Astrocyte of the hippocampus (primary cell): ENCODE measurements at places on chromosomes 12 and 14.

DNA sequence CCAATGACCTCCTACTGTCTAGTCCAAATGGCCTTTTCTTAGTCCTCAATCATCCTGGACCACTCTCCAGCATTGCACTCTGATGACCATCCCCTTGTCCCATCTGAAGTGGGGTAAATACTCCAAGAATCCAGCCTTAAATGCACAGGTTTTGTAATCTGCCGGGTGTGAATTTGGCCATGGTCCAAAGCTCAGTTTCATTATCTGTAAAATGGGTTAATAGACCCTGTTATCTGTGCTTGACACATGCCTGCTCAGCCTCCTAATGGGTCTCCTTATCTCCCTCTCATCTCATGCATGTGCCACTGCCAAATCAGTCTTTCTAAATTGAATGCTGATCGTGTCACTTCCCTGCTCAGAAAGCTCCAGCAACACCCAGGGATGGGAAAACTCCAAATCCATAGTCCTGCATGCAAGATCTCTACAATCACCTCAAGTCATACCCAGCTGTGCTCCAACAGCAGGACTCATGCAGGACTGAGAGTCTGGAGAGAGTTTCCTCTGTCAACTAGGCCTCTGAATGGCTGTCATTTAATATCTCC, 22.3 kb downstream of the LGR5 start:
- DNase-seq, result no peak

DNA sequence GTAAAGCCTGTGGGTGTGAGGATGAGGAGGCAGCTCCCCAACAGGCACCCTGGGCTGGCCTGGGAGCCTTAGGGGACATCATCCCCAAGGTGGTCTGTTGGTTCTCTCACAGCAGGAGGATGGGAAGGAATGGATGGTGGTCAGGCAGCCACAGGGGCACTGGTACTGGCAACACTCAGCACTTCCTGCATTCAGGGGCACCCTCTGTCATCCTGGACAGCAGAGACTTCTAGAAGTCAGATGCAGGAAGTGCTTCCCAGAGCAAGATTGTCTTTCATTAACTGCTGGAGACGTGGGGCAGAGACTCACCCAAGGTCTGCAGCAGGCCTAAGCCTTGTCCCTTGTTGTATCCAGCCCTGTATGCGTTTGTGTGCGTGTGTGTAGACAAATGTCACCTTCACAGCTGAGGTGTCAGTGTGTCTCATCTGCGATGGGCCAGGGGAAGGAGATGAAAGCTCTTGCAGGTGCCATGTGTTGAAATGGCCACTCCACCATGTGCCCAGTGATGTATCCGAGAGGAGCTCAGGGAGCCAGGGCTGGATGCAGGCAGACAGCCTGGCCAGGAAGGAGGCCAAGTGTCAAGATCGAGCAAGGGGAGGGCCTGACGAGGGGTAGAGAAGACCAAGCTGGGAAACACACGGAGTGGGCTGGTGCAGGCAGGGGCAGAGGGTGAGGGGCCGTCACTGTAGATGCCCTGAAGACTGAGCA, 85.1 kb downstream of the PITPNM2 start:
- DNase-seq, result no peak

DNA sequence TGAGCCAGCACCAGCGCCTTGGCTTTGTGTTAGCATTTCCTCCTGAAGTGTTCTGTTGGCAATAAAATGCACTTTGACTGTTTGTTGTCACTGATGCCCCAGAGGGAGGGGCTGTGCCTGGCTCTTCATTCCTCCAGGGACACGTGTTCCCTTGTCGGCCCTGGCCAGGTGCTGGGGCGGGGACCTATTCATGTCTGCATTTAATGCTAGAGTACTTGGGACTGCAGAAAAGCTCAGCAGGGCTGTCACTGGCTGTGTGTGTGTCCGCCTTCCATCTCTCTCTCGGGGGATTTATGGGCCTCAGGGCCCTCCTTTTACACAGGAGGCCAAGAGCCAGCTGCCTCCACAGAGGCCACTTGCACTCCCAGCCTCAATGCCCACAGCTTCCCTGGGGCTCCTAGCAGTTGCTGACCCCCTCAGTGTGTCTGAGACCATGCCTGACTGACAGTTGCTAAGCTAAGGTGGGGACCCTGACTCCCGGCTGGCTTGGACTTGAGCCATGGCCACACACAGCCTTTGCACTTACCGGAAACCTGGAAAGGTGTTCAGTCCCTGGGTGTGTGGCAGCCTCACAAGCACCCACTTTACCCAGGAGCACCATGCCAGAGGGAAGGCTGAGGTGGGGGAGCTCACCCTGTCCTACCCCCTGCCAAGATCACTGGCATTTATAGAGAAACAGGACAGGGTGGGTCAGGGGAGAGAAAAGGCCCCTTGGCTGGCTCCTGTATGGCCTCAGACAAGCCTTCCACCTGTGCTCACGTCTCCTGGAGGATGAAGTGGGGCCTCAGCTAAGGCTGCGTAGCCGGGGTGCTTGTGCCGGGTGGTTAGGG, 27.8 kb downstream of the HIP1R start:
- no peak for DNase-seq

- DNase-seq, result no peak
These were observed 2.1 kb downstream of the CATSPERB start for GRCh38 chr14:91729756-91730155.

GRCh38 chr14:64502887-64503433, 678 bp downstream of the ZBTB25 start:
- DNase-seq, result peak; percentile 46

GRCh38 chr14:68972507-68973218, 6.4 kb downstream of the ACTN1 start:
- DNase-seq, result no peak

- DNase-seq, result no peak
These were observed 2.5 kb downstream of the LGALS3 start for GRCh38 chr14:55131370-55132137.

- DNase-seq, result peak; percentile 87
These were observed 168.0 kb downstream of the DACT1 start for GRCh38 chr14:58805605-58806409.

GRCh38 chr14:94344389-94344788, 21.3 kb upstream of the SERPINA6 start:
- DNase-seq, result no peak

- peak; percentile 16 for DNase-seq
These were observed 26.7 kb downstream of the CSRP2 start for GRCh38 chr12:76852106-76852505.

- DNase-seq, result no peak
These were observed 138.5 kb downstream of the ESRRB start for GRCh38 chr14:76514213-76514998.

DNA sequence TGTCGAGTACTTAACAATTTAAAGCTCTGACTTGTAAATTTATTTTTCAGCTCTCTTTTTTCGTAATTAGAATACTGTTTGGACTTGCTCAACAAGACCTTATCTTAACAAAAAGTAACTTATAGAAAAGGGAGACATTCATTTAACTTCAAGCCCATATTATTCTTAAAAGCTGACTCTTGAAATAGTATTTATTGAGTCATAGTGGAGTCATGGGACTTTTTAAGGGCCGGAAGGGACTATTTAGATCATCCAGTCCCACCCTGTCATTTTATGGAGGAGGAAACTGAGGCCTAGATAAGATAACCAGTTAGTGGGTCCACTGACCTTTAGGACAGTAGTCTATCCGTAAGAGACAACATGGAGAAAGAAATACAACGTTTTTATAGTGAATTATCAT, 1.5 kb downstream of the RAP1B start:
- DNase-seq, result peak; percentile 31

- DNase-seq, result peak; percentile 57
These were observed 1.4 kb upstream of the SOX5 start for GRCh38 chr12:23950775-23951451.

- DNase-seq, result no peak
These were observed 68.2 kb upstream of the CCDC91 start for GRCh38 chr12:28121899-28122655.
